Stimulated activated CD8-positive, alpha-beta memory T cell treated with anti-CD3 and anti-CD28 coated beads, Interleukin-4, amount 100 ng/mL, for 48 hours (primary cell): ENCODE measurements at places on chromosomes 11 and 22.

- DNase-seq: no peak
Observed at GRCh38 chr11:131579932-131580387, 209.5 kb downstream of the NTM start.

DNA sequence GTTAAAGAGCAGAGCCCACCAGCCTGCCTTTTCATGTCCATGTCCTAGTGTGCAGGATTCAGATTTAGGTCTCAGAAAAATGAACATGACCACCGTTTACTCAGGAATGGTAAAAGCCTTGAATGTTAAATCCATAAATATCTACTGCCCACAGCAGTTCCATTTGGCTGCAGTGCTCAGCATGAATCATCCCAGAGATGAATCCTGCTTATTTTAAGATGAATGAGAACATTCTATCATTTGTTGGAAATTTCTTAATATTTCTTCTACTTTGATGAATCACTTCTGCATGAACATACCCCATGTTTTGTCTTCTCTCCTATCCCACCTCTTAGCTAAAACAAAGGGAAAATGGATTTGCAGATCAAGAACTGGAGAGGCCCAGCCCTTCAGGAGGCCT, 47.5 kb upstream of the AQP11 start:
- no peak for DNase-seq

GRCh38 chr11:67373648-67374570, 511 bp upstream of the CLCF1 start:
- DNase-seq: peak; percentile 65

DNA sequence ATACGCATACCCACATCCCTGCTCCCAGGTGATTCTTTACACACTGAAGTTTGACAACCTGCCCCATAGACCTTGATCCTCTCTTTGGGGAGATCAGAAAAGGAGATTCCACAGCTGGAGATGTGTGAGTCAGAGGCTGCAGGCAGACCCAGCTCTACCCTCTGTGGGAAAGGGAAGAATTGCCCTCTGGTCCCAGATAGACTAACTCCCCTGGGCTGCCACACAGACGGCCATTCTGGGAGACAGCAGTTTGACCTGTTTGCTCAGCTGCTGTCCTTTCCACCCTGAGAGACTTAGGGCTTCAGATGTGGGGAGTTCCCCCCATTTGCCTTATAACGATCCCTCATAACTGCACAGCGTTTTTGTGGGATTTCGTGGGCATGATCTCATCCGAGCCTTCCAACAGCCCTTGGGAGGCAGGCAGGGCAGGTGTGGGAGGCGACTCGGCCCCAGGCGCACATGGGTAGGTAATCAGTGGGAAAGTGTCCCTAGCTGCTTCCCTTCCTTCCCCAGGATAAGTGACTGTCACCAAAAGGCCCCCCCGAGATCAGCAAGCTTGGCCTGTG, 14.1 kb downstream of the FAM83F start:
- no peak for DNase-seq

GRCh38 chr11:134599299-134599771, 187.3 kb upstream of the B3GAT1 start:
- no peak for DNase-seq

DNA sequence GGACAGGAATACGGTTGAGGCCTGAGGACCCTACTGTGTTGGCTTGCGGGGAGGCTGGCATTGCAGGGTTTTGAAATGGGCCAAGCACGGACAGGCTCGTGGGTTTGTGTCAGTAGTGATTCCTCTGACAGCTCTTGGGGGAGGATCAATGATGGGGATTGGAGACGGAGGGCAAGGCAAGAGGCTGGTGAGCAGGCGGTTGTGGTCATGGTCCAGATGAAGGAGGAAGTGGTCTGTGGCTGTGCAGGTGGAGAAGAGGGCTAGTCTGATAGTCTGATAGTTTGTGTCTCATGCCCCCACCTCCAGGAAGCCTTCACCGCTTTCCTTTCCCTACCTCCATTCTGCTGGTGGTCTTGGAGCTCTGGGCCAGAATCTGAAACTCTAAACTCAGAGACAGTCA, 3.0 kb downstream of the MAFF start:
- DNase-seq: no peak

- no peak for DNase-seq
Observed at GRCh38 chr22:17920145-17920605, 104.2 kb downstream of the MICAL3 start.

GRCh38 chr11:105701098-105701497, 91.2 kb downstream of the GRIA4 start:
- no peak for DNase-seq
